ENCODE measurements at places on chromosomes 12 and 14. TPM values are rescaled to one million over a fixed set of nuclear protein-coding genes. Genes with fewer than 3 reads are reported as not detected.

Gene SPIC
- not detected for total RNA-seq

Gene KRT75
- not detected for total RNA-seq

DNA sequence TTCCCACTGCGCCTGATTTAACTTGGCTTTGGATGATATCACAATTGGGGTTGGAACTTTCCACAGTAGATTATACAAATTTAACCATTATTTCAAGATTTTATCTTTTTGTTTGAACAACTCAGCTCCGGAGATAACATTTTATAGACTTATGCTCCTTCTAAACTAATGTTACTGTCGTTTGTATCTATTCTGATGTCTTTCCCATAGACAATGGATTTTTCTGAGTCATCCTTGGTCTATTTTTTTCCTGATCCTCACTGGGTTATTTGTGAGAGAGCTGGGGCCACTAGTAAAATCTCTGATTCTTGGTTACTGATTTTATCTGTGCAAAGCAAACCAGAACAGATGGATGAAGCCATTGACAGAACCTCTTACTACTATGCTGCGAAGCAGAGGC is 175.1 kb downstream of the SLC38A4 start:
- H3K4me3 ChIP-seq: no peak overlapping the region
- H3K27me3 ChIP-seq: no peaks in the 10 kb centered on the region
- no peaks in the 10 kb centered on the region for H3K36me3 ChIP-seq
- no peak overlapping the region for H3K27ac ChIP-seq
- no peaks in the 10 kb centered on the region for H3K4me1 ChIP-seq
- no peak for DNase-seq

Gene AMN
- total RNA-seq: 2.4 TPM

- no peaks in the 10 kb centered on the region for H3K4me1 ChIP-seq
- H3K36me3 ChIP-seq: no peaks in the 10 kb centered on the region
- no peak overlapping the region for H3K4me3 ChIP-seq
- H3K27me3 ChIP-seq: no peaks in the 10 kb centered on the region
- no peak for DNase-seq
- H3K27ac ChIP-seq: no peak overlapping the region
Measured at GRCh38 chr14:93163564-93163963, 21.1 kb downstream of the MOAP1 start.
